ENCODE measurements at places on chromosomes 7 and 10.

GRCh38 chr10:14243221-14243620 lies 87.5 kb downstream of the FRMD4A start:
- DNase-seq: no peak

GRCh38 chr7:27359181-27360125 lies 116.9 kb downstream of the EVX1 start:
- no peak for DNase-seq

DNA sequence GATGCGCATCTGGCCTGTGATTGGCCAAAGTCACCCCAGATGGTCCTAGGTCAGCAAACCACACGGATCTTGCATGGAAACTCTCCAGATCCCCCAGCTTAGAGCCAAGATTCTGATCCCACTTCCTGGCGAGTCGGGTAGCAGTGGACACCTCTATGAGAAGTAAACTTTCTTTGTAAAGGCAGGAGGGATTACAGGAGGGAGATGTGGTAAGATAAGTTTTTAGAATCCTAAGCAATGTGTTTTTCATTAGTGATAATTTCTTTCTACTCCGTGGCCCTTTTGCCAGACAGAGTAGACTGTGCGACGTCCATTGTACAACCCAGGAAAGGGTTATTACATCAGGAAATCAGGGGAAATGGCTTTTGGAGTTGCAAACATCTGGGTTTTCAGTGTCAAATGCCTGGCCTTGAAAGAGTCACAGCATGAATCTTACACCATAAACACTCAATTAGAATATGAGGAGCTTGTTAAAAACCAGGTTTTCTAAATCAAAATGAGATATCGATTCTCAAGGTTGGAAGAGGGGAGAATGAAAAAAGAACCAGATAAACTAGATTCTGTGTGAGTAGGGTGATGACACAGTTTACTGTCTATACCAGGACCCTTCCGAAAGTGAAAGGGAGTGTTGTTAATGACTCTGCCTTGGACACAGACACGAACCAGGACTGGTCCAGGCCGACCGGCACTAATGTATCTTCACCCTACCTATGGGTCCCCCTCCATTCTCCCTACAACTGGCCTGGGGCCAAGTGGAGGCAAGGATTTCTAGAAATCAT lies 61.9 kb upstream of the WAC start:
- DNase-seq: no peak

DNA sequence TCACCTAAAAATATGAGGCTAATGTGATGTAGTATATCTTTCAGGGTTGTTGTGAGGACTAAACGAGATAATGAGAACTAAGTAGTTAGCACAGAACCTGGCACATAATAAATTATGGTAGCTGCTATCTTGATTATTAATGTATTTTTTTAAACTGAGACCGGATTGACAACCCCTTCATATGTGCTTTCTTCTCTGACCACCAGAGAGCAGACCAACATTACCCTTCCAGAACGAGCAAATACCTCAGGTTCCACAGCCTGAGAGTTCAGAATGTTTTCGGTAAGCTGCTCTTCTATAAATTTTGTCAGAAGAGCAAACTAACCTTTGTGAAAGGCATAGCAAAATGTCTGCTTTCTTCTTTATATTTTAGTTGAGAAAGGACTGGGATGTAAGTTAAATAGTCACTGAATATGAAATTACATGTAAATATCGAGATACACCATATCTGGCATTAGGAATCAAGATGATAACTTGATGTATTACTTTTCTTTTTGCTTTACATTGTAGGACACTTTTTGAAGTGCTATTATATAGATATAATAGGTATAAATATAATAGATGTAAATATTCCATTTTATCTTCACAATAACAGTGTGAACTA lies 13.6 kb upstream of the BPGM start:
- DNase-seq: peak; percentile 9

DNA sequence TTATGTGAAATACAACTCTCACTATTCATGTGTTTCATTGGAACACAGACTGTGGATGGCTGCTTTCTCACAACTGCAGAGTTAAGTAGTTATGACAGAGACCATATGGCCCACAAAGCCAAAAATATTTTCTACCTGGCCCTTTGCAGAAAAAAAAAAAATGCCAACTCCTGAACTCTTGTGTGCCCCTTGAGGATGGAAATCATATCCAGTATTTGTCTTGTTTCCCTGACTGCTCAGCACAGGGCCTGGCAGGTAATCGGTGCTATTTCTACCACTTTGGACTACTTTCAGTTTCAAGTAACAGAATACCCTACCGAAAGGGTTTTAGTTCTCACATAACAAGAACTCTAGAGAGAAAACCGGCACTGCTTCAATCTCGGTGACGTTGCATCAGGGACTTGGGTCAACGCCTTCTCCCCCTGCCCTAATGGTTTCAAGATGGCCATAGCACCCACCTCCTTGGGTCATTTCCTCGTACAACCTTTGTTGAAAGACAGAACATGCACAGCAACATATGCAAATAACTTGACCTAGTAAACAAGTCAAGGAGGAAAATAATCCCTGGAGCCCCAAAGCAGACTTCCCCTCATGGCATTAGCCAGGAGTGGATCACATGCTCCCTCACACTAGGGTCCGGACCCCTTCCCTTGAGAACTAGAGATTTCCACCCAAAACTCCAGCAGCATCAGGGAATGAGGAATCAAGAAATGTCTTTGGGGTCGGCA lies 11.8 kb upstream of the GPNMB start:
- DNase-seq: no peak

GRCh38 chr7:27399791-27400567 lies 157.4 kb downstream of the EVX1 start:
- no peak for DNase-seq

DNA sequence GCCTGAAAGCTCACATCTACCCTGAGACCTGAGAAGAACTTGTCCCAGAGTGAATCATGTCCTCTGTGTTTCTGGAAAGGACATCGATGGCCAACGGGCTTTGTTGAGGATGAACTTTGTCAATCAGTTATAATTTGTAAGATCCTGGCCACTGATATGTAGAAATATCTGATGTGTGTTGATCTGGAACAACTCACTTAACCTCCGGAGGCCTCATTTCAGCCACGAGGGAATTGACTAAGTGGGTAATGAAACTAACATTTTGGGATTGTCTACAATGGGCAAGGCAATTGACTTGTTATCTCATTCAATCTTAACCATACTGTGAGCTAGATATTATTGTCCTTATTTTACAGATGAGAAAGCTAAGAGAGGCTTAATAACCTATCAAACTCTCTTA lies 468.1 kb upstream of the NRP1 start:
- no peak for DNase-seq

DNA sequence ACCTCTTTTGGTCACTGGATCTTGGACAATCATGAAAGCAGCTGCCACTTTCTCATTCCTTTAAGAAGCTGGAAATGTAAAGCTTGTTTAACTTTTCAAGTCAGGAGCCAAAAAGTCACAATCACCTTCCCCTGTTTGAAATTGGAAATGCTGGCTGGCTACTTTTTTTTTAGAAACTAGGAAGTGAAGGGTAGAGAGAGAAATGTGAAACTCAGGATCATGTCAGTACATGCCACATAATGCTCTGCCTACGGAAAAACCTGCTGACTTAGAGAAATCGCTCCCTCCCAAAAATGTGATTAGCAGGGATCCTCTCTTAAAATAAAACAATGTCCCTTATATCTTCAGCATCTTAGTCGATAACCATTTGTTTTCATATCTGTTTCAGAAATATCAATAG lies 188.4 kb upstream of the C7orf33 start:
- DNase-seq: no peak

DNA sequence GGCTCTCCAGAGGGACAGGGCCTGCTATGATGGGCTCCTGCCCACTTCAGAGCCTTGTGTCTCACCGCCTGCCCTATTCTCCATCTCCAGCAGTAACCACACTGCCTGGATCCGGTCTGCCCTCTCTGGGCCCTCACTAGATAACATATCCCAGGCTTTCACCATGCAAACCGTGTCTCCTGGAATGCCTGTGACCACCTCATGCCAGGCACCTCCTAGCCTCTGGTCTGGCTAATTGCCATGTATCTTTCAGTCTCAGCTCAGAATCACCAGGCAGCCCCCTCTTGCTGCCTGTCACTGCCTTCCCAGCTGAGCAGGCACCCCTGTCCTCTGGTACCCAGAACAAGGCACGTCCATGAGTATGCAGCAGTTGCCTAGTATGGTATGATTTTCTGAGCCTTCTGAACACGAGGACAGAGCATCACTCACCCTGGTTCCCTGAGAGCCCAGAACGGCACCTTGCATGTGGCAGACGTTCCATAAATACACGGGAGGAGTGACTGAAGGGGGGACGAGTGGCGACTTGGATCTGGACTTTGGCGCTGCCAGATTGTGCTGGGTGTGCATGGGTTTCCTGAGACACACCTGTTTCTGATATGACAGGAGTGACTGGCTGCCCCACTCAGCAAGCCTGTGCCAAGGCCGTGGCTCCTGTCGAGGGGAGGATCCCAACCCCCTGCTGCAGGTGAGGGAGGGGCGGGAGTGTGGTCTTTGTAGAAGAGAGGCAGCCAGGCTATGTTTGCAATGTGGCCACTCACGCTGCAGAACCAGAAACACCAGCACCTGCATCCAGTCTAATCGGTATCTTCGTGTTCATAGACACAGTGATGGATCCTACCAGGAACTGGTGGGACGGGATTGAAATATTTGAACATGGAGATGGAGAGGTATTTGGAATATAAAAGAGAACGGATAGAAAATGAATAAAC lies 95.2 kb downstream of the VOPP1 start:
- DNase-seq: no peak

GRCh38 chr7:54796150-54796549 lies 37.1 kb upstream of the SEC61G start:
- DNase-seq: no peak

DNA sequence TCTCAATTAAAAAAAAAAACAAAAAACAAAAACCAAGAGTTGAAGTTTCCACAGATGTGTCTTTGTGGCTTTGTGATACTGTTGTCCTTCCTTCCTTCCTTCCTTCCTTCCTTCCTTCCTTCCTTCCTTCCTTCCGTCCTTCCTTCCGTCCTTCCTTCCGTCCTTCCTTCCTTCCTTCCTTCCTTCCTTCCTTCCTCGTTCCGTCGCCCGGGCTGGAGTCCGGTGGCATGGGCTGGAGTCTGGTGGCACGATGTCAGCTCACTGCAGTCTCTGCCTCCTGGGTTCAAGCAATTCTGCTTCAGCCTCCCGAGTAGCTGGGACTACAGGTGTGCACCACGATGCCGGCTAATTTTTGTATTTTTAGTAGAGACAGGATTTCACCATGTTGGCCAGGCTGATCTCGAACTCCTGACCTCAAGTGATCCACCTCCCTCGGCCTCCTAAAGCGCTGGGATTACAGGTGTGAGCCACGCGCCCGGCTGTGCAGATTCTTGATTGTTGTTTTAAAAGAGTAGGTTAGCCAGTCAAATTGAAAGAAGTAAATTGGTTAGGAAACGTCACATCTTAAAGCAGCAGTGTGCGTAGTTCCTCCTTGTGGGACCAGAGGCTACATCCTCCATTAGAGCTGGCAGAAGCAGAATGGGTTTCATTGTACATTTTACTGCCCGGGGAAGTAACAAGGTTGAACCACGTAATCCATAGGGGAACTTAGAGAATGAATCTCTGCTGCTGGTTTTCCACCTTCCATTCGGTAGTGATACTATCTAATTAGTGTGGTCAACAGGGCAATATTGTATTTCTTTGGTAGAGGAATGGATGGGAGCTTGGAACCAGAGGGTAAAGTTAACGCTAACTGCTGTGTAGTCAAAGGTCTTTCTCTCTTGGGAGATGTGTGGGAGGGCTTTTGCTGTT lies 20.6 kb downstream of the DNAJB6 start:
- no peak for DNase-seq

- DNase-seq: no peak
Observed at GRCh38 chr10:131657318-131657984, 243.4 kb upstream of the PPP2R2D start.

GRCh38 chr10:131759347-131759746 lies 141.5 kb upstream of the PPP2R2D start:
- no peak for DNase-seq

DNA sequence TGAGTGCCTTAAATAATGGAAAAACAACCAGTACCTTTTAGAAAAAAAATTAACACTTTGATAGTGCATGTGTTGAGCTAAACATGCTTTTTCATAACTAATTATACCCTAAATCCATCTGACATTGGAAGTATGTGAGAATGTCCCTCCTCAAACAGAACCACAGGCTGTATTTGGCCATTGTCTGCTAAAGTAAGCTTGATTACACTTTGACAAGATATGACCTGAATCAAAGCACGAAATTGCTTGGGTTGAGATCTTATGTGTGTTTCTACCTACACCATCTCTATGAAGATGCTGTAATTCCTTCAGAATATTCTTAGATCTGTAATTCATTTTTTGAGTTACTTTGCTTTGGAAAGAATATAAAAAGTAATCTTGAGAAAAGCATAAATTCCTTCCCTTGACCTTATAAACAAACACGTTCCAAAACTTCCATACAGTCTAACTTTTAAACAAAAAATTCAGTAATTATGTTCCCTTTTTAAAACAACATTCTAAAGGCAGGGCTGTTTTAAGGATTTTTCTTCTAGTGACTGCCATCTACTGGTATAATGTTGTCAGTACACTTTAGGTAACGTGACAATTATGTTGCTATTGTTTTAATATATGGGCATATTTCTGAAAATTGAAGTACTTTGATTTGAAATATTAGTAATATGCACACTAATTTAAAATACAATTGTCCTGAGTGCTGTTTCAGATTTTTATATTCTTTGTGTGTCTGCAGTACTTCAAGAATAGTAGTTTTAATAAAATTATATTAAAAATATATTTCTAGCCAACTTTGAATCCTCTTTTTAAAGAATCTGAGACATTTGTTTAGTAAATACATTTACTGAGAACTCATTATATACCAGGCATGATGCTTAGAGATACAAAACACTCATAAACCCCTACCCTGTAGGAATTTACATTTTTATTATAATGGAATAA lies 20.9 kb downstream of the CD36 start:
- no peak for DNase-seq

DNA sequence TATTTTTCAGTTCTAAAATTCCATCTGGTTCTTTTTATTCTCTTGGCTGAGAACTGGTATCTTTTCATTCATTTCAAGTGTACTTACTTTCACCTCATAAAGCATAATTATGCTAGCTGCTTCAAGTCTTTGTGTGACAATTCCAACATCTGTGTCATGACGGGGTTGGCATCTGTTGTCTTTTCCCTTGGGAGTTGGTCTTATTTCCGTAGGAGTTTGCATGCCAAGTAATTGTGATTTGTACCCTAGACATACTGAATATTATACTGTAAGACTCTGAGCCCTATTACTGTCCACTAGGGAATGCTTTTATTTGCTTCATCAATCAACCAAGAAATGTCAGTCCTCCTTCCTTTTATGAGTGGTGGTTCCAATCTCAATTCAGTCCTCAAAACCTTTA lies 24.6 kb upstream of the HUS1 start:
- DNase-seq: no peak
